ENCODE measurements at places on chromosomes 6 and 20.

- DNase-seq: no peak
Observed at GRCh38 chr6:40406175-40406574, 181.0 kb downstream of the LRFN2 start.

GRCh38 chr6:154602296-154602695 lies 91.8 kb upstream of the CNKSR3 start:
- DNase-seq: no peak

DNA sequence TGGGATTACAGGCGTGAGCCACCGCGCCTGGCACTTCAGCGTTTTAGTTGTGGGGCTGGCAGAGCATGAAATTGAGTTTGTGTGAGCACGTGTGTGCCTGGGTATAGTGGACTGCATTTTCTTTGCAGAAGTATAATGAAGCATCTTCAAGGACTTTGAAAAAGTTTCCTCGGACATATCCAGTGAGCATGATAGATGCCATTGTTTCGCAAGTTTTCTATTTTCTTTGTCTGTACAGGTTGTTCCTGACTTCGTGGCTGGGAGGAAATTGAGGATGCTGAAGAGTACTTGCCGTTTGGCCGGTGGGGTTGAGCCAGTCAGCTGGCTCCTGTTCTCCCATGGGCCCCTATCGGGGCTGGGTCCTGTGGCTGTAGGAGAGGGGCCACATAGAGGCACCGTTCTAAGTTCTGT lies 55.9 kb downstream of the RREB1 start:
- no peak for DNase-seq

DNA sequence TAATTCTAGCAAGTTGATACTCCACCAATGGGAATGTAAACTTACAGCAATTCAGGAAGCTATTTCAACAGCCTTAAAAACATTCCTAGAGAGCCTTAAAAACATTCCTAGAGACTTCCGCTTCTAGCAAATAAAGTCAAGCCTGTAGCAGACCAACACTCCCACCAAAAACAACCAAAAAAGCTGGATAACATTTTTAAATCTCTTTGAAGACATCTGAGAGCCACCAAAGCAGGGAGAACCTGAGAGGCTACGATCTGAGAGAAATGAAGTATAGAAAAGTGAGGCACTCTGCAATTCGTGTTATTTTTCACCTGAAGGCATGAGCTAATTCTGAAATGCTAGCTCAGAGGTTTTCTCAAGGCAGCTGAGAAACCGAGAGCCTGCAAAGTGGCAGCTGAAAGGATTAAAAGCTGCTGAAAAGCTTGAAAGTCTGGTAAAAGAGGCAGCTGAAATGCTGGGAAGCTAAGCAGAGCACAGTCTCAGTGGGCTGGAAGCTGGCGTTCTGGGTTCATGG lies 20.9 kb downstream of the GPR63 start:
- DNase-seq: peak; percentile 78

- peak; percentile 39 for DNase-seq
Observed at GRCh38 chr6:70884074-70884983, 72.5 kb downstream of the B3GAT2 start.

DNA sequence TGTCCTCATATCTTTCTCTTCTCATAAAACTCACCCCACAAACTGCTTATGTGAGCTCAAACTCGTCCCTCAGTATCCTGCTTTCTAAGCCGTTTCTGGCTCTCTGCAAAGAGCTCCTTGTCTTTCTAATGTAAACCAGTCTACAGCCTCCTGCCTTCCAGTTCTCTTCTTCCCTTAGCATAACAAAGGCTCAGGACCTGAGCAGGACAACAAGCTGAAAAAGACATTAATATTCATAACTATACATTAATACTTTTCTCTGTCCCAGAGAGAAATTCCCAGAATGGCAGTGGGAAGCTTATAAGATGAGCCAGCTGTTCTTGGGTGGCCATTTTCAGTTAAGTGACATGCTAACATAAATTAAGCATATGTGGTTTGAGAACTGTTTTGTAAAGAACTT lies 207.0 kb upstream of the TCF21 start:
- peak; percentile 56 for DNase-seq

DNA sequence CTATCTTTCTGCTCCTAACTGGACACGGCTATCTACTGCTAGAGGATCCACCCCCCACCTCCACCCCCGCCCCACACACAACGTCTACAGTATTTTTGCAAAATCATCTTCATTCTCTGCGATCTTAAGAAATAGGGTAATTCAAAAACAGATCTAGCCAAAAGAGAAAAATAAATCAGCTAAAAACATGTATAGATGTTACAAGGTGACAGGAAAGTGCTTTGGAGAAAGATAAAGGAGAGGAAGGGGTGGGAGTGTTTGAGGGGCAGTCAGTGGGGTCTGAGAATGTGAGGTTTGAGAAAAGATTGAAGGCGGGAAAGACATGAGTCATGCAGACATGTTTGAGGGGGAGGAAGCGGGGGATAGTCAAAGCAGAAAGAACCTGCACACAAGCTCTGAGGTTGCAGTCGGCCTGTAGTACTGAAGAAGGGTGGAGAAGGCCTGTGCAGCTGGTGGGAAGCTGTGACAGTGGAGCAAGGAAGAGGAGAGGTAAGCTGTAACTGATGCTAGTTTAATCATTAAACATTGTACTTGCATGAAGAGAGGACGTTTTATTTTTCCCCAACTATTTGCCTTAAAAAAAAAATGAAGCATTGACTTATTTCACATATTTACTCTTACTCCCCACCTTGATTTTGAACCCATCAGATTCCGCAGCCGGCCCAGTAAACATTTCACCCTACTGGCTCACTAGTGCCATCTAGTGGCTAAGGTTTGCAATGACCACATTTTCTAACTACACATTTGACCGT lies 332.6 kb downstream of the ADGRB3 start:
- peak; percentile 45 for DNase-seq

DNA sequence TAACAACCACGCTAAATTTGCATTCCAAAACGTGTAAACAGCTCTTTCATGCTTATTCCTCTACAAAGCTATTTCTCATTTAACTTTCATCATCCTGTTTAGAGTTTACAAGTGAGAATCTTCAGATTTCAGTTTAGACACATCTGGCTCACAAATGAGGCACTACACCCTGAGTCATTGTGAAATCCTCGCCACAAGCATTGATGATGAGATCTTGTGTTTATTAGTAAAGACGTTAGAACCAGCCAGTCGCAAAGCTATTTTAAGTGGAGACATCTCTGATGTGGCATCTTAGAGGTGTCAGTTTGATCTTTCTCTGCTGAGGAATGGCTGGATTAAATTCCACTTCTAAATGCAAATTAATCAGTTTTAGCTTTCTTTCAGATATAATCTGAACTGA lies 8.3 kb upstream of the ISM1 start:
- DNase-seq: no peak

DNA sequence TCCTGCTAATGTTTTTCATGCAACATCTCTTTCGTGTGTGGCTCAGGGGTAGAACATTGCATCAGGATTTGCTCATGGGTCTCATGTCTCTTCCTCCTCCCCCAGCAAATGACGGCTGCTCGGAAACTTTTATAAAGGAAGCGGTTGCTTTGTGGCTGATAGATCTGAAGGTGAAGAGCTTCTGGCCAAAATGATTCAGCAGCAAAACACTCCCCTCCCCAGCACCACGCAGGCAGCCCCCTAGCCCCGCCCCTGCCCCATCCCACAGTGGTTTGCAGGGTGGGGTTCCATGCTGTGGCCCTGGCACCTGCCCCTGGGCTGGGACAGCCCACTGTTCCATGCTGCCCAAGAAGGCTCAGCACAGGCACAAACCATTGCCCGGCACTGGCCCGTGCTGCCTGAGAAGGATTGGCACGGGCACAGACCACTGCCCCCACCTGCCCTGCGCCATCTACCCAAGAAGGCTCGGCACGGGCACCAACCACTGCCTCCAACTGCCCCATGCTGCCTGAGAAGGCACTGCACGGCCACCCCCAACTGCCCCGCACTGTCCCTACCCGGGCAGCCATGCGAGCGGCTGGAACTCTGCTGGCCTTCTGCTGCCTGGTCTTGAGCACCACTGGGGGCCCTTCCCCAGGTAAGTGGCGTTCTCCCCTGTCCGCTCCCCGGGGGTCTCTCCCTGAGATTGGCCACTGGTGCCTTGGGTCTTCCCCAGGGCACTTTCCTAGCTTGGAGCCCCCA lies at the start of gene CST7:
CST7 (plus strand) TSS at position 331 of the 741 bp plus-strand sequence; CDS start at position 568, 237 bp downstream.
- DNase-seq: no peak

DNA sequence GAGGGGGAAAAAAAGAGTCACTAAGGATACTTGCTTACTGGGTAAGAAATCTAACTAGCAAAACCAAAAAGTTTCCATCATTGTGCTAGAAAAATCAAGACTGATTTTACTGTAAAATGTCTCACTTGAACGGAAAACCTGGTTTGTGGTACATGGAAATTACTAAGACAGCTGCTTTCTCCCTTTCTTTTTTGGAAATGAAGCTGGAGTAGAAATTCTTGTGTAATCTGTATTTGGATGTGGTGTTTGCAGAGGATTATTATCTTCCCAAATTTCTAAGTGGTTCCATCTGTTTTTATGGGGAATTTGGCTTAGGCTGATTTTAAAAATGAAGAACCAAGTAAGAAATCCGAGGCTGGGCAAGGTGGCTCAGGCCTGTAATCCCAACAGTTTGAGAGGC lies 20.4 kb downstream of the EPB41L2 start:
- DNase-seq: no peak

- DNase-seq: peak; percentile 42
Observed at GRCh38 chr20:53769041-53769440, 175.4 kb upstream of the ZNF217 start.

GRCh38 chr20:1909097-1909496 lies 13.9 kb downstream of the SIRPA start:
- DNase-seq: no peak

- no peak for DNase-seq
Observed at GRCh38 chr20:48626938-48627736, 200.7 kb downstream of the PREX1 start.

DNA sequence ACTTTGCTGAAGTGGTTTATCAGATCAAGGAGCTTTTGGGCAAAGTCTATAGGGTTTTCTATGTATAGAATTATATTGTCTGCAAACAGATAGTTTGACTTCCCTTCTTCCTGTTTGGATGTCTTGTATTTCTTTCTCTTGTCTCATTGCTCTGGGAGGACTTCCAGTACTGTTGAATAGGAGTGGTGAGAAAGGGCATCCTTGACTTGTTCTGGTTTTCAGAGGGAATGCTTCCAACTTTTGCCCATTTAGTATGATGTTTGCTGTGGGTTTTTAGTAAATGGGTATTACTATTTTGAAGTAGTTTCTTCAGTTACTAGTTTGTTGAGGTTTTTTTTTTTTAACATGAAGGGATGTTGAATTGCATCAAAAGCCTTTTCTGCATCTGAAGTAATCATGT lies 36.1 kb downstream of the KCNS1 start:
- no peak for DNase-seq

- no peak for DNase-seq
Observed at GRCh38 chr6:138518054-138518453, 18.8 kb upstream of the NHSL1 start.

GRCh38 chr6:71406865-71407860 lies 118.6 kb downstream of the OGFRL1 start:
- no peak for DNase-seq

DNA sequence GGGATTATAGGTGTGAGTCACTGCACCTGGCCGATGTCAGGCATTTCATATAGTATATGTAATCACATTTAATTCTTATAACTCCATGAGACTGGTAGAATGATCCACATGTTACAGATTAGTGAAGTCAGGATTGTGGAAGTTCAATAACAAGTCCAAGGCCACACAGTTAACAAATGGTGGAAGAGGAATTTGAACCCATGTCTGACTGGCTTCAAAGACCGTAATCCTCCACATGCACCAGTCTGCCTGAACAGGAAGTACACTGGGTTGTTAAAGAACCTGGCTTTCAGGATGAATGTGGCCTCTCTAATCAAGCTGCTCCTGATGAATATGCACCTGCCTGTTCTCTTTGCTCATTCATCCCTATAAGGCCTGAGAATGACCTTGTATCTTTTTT lies 122.0 kb upstream of the HDAC2 start:
- no peak for DNase-seq

GRCh38 chr20:41044409-41045062 lies 15.9 kb downstream of the TOP1 start:
- DNase-seq: no peak

DNA sequence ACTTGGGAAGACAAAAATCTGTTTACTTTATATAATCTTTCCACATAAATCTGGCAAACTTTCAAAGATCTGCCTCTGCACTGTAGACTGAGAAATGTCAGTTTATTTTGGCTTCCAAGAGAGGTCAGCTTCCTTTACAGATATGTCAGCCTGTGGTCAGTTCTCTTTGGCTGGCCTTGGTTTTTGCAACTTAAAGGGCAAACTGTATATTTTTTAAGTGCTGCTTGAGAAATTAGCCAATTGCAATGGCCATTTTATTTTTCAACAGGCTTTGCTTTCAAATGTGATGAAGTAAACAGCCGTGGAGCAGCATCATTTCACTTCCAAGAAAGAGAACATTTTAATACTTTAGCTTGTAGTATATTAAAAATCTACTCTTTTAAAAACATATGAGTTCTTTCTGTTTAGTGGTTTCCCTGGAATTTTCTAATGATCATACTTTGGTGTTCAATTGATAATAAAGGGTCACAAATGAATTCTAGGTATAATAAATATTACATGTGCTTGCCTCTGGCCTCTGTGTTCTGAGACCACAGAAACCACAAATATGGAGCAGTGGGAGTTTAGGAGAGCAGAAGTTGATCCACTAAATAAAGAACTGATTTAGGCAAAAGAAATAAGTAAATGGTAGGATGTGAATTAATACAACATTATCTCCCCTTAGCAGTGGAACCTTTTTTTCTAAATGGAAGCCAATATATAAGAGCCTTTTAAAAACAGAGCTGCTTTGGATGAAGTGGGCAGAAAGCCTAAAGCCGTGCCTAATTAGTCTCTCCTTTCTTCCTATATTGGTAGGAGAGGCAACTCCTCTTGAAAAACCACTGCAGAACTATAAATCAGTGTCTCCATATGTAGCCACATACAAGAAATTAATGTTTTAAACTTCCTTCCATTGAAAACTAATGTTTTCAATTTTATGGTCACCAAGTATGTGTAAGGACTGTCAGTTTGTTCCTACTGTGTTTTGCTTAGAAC lies 16.2 kb downstream of the ADGRB3 start:
- DNase-seq: peak; percentile 21

DNA sequence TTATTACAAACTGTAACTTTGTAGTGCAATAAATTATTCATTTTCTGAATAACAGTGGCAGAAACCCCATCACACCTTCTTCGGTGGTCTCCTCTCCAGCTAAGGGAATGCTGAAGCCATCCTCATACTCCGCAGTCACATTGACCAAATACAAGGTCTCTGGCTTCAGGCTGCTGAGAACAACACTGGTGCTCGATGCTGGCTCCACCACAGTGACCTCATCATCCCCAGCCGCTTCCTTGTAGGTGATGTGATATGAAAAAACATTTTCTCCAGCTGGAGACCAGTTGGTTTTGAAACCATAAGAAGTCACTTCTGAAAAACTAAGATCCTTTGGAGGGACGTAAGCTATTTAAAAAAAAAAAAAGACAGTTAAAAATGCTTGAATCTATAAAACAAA lies 25.0 kb downstream of the COL12A1 start:
- DNase-seq: no peak

- DNase-seq: no peak
Observed at GRCh38 chr20:57124800-57125517, 141.5 kb downstream of the BMP7 start.

DNA sequence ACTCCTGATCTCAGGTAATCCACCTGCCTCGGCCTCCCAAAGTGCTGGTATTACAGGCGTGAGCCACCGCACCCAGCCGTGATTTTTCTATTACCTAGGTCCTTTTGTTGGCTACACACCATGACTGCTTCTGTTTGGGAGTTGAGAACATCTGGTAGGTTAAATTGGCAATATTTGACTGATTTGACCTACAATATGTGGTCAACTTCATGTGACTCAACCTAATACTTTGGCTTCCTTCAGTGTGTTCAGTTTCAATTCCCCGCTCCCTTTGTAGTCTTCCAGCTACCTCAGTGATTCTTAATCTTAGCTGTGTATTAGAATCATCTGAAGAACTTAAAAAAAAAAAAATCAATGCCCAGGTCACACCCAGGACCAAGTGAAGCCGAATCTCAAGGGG lies 47.4 kb downstream of the MYB start:
- no peak for DNase-seq

All from umbilical cord (tissue), 2 donors.